Effector CD4-positive, alpha-beta T cell (primary cell): ENCODE measurements at places on chromosomes 3 and 15.

GRCh38 chr15:31230630-31231485 lies 95.8 kb upstream of the KLF13 start:
- DNase-seq, result no peak

DNA sequence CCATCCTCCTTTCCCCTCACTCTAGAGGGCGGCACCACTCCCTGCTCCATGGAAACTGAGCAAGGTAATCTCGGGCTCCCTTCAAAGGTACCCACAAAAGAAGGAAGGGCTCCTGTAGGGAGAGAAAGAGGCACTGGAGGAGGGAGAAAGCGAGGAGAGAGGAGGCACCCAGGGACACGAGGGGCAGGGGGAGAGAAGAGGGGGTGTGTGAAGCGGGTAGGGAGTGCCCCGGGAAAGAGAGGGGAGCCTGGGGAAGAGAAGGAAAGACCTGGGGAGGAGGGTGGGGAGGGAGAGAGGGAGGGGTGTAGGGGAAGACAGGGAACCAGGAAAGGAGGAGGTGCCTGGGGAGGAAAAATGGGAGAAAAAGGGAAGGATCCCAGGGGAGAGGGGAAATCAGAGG lies 523 bp downstream of the VILL start:
- no peak for DNase-seq

DNA sequence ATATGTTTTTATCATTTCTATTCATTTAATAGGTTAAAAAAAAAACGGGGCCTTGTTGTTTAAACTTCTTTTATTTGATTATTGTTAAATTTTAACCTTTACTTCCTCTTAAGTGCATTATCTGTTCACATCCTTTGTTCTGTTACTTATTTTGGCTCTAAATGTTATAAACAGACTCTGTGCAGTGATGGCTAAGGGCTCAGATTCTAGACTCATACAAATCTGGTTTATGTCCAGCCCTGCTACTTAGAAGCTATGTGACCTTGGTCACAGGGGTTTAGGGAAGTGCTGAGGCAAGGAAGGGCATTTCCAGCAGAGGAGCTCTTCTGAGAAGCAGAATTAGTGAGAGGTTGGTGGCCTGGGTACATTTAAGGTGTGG lies 55.3 kb upstream of the VILL start:
- DNase-seq, result no peak

- DNase-seq, result no peak
Measured at GRCh38 chr3:196236223-196236622, 19.9 kb downstream of the SLC51A start.

GRCh38 chr3:196111939-196112386 lies 30.1 kb upstream of the TFRC start:
- no peak for DNase-seq

- no peak for DNase-seq
Measured at GRCh38 chr3:42098171-42098570, 7.0 kb downstream of the TRAK1 start.

DNA sequence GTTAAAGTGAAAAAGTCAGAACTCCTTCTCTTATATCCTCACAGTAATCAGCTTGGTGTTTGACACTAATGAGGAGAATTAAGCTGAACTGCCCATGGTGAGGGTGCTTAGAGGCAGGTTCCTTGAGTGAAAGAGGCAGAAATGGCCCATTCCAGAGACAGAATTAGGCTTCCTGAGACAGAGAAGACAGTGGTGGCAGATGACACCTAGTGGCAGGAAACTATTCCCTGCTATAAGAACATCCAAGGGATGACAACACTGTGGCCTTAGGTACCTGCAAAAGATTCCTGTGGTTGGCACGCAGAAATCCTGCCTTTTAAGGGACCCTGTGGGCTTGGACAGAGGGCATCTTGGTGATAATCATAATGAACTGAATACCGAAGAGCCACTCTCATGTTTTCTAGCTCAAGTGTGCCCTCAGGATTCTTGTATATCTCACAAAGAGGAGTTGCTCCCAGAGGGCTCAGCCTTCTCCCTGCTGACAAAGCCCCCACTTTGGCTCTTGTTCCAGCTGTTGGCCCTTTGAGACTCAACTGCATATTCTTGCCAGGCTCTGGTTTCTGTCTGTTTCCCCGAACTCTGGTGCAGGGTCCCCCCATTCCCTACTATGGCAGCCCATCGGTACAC lies 56.0 kb downstream of the KBTBD12 start:
- DNase-seq, result no peak

DNA sequence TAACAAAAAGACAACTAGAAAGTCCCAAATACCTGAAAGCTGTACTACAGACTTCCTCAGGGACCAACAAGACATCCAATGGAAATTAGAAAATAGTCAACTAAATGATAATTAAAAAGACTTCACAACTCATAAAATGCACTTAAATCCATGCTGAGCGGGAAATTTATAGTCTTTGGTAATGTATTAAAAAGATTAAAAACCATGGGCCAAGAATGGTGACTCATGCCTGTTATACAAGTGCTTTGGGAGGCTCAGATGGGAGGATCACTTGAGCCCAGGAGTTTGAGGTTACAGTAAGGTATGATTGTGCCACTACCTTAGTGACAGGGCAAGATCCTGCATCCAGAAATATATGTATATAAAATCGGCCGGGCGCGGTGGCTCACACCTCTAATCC lies 45.0 kb downstream of the CPEB1 start:
- no peak for DNase-seq

- no peak for DNase-seq
Measured at GRCh38 chr3:166986000-166986399, 394.1 kb downstream of the ZBBX start.

- no peak for DNase-seq
Measured at GRCh38 chr3:31530960-31531335, 1.8 kb upstream of the STT3B start.

GRCh38 chr15:52790169-52790708 lies at the start of gene ONECUT1:
ONECUT1 (minus strand) TSS chr15:52790336; CDS start chr15:52789884, 452 bp downstream.
- no peak for DNase-seq

- DNase-seq, result no peak
Measured at GRCh38 chr3:174218016-174218415, 641.1 kb upstream of the NAALADL2 start.

DNA sequence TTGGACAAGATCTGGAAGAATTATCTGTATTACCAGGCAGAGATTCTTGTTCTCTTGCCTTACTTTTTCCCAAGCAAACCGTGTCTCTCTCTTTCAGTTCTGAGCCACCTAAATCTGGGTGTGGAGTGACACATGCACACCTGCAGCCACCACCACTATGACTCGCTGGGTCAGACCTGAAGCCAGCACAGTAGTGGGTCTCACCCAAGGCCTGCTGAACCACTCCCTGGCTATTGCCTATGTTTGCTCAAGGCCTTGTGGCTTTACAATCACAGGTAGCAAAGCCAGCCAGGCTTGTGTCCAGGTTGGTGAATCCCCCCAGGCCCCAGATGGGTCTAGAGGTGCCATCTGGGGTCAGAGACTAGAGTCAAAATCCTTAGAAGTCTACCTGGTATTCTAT lies 28.7 kb upstream of the COPB2 start:
- no peak for DNase-seq

DNA sequence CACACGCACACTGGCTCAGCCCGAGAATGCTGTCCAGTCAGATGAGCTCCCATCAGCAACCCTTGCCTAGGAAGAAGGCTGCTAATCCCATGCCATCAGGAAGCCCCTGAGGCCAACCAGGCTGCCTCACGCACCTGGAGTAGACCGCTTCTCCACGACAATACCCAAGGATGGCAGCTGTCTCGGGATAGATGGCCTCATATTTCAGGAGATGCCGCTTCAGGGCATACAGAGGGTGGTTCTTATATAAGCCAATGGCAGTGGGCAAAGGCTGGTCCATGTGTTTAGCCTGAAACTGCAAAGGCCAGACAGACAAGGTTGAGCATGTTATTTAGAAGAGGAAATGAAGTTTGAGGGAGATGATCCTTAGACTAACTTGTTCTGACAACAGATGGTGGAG lies 22.2 kb downstream of the XPC start:
- DNase-seq, result no peak
